Left renal cortex interstitium (tissue), 4 donors: ENCODE measurements at places on chromosomes 16 and 17.

GRCh38 chr16:87314990-87315420 lies 2.2 kb downstream of the C16orf95 start:
- DNase-seq, result no peak

DNA sequence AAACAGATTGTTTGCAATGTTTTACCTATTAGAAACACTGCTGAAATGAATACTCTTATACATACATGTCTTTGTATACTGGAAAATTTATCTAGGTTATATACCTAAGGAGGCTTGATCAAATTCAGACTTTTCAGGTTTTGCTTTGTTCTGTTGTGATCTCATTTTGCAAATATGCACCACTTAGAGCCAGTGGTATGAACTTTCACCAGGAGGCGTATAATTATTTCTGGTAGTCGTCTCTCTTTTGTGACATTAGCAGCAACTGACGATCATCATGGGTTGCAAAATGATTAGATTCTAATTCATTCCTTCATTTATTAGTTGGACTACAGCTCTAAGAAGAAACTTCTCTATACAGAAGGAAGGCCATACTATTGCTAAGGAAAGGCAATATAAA lies 26.9 kb downstream of the AP1G1 start:
- no peak for DNase-seq

GRCh38 chr17:19410875-19411620 lies at the start of gene RNF112:
RNF112 (plus strand) TSS chr17:19411232; CDS start chr17:19411409, 177 bp downstream.
- no peak for DNase-seq

- DNase-seq, result no peak
Measured at GRCh38 chr16:86124321-86124720, 225.4 kb downstream of the IRF8 start.

GRCh38 chr16:57764341-57765159 lies 29.0 kb downstream of the KATNB1 start:
- no peak for DNase-seq

GRCh38 chr17:17890773-17891759 lies 54.3 kb upstream of the SREBF1 start:
- no peak for DNase-seq

- no peak for DNase-seq
Measured at GRCh38 chr16:82241469-82242052, 71.5 kb upstream of the MPHOSPH6 start.

DNA sequence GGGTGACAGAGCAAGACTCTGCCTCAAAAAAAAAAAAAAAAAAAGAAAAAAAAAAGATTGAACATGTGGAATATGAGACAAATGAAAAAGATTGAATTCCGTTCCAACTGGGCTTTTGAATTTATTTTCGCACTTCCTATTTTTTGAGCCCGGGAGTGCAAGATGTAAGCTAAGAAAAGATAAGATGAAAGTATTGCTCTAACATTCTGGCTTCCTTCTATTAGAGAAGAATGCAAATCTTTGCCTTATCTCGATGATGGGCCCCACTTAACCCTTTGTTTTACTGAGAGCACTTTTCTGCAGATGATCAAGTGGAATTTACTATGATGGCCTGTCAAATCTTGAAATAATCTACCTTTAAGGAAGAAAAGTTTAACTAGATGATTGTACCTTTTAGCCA lies 96.3 kb downstream of the WWOX start:
- no peak for DNase-seq

DNA sequence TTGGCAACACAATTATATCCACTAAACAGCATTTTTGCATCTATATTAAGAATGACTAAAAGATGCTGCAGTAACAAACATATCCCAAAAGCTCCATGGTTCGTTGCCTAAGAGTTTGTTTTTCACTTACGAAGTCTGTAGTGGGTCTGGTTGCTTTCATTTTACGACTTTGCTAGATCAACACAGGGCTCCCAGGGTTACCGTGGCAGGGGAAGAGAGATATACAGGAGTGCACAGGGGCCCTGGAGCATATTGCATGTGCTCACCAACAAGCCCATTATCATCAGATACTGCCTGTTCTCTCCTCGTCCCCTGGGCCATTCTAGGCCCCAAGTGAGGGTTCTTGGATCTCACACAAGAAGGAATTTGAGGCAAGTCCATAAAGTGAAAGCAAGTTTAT lies 3.1 kb upstream of the MMP2 start:
- no peak for DNase-seq

GRCh38 chr17:43676471-43676870 lies 14.7 kb upstream of the MEOX1 start:
- no peak for DNase-seq

DNA sequence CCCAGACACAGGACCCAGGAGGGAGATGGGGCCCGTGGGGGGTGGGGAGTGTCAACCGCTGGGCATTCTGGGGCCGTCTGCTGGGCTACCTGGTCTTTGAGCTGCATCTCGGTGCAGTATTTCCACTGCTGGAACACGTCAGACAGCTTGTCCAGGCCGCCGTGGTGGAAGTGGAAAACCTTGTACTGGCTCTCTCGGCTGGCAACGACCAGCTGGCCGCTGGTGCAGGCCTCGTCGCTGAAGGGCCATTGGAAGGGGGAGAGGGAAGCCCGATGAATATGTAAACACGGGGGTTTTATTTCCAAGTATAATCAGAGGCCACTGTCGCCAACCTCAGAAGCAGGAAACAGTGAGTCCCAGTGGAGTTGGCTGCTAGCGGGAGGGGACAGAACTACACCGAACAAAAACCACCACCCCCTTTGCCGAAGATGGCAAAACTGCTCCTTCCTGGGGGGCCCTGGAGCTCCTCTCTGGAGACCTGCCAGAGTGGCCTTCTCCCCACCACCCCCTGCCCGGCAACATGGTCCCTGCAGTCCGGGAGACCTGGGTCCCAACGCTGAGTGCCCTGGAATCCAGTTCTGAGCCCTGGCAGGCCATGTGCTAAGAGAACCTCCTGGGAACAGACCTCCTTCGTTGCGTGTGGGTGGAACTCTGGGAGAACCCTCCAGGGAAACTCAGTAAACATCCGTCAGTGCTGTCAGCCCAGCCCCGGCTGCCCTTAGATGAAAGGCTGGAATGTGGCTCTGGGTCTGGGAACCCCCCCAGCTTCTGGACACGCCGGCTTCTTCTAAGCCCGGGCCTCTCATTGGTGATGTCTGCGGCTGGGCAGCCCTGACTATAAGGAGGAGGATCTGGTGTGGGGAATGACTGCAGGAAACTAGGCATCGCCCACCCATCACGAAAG lies 84.1 kb downstream of the TBC1D16 start:
- peak; percentile 68 for DNase-seq

- DNase-seq, result no peak
Measured at GRCh38 chr16:69381231-69381630, 4.6 kb downstream of the TERF2 start.

DNA sequence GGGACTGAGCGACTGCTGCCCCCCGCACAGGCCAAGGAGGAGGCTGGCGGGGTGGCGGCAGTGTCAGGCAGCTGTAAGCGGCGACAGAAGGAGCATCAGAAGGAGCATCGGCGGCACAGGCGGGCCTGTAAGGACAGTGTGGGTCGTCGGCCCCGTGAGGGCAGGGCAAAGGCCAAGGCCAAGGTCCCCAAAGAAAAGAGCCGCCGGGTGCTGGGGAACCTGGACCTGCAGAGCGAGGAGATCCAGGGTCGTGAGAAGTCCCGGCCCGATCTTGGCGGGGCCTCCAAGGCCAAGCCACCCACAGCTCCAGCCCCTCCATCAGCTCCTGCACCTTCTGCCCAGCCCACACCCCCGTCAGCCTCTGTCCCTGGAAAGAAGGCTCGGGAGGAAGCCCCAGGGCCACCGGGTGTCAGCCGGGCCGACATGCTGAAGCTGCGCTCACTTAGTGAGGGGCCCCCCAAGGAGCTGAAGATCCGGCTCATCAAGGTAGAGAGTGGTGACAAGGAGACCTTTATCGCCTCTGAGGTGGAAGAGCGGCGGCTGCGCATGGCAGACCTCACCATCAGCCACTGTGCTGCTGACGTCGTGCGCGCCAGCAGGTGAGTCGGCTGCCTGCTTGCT lies 5.6 kb upstream of the TMEM88 start:
- no peak for DNase-seq

GRCh38 chr17:28473542-28473941 lies at the start of gene SLC13A2:
SLC13A2 (plus strand) TSS chr17:28473644; CDS start chr17:28473713, 69 bp downstream.
- DNase-seq, result no peak

- no peak for DNase-seq
Measured at GRCh38 chr17:77369544-77369971, 228.8 kb downstream of the SEC14L1 start.

GRCh38 chr16:66113223-66113622 lies 253.3 kb upstream of the CDH5 start:
- no peak for DNase-seq

DNA sequence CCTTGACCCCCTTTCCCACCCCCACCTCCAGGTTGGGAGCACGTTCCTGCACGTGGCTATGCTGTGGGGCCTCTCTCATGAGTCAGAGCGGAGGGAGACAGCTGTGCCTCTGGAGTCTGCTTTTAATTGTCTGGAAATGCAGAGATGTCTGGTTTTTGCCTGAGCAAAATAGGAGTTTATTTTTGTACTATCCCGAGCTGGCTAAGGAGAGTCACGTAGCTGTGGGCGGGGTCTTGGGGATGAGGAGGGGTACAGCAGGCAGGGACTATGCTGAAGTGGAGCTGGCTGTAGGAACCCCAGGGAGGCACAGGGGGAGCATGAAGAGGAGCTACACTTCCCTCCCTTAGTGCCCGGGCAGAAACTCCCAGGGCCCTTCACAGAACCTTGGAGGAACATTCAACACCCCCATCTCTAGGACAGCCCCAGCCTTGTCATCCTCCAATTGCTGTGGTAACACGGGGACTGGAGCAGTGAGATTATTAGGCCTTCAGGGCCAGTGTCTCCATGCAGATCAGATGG lies 44.7 kb upstream of the LGALS9 start:
- no peak for DNase-seq

- DNase-seq, result no peak
Measured at GRCh38 chr16:71623597-71623996, 2.4 kb upstream of the MARVELD3 start.

DNA sequence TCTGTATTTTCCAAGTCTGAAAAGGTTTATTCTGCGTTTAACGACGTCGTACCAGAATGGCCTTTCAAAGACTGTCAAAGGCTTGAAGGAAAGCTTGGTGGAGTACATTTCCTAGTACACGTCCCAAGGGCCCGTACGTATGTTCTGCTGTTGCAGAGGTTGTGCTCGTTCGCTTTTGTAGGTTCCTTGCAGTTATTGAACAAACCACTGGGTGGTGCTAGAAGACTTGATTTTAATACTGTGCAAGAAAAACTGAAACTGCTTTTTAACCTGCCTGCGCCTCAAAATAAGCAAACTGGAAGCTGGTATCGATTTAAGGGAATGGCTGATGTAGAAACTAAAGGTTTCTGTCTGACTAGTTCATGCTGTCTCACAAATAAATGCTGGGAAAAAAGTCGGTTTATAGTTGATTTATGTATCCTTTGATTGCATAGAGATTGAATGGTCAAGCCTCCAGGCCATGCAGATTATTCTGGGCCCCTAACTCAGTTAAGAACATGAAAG lies 54.6 kb downstream of the USP10 start:
- DNase-seq, result peak; percentile 88

GRCh38 chr17:76887802-76888201 lies 19.6 kb downstream of the MGAT5B start:
- no peak for DNase-seq
